Activated CD8-positive, alpha-beta memory T cell treated with anti-CD3 and anti-CD28 coated beads for 48 hours (primary cell): ENCODE measurements at places on chromosomes 4 and X.
A peak's percentile ranks its signal among the peaks of the same experiment; 100 is the strongest.

DNA sequence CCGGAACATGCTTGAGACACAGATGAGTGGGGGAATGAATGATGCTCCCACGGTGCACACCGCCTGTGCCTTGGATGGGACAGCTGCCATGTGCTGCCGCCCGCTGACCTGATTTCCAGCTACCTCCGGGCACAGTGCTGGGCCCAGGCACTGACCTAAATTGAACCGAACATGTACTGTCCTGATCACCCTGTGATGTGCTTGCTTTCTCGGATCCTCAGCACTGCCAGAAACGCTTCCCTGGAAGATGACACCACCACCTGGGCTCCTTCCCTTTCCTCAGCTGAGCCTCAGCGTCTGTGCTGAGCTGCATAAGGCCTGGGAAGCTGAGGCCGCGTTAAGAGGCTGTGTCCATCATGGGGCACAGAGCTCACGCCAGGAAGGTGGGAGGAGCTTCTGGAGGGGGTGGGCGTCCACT is 39.3 kb upstream of the MXD4 start:
- no peak for DNase-seq

DNA sequence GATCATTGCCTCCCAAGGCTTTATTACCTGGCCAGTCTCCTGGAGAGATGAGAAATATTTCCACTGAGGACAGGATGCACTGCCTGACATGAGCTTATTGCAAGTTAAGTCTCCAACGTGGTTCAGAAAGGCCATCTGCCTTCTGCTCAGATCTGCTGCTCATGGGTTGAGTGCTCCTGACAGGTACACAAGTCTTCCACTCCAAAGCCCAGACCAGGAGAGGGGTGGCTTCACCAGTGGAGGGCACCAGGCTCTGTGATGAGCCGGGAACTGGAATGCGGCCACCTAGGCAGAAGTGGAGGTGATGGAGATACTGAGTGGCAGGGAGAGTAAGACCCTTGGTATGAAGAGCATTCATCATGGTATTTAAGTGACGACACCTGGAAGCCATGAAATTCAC is 79.5 kb upstream of the IRF2 start:
- DNase-seq = no peak

GRCh38 chrX:73214426-73215094 is at the start of gene NAP1L2:
TSS of gene NAP1L2 (minus strand) at chrX:73214851. CDS start at chrX:73214492, 359 bp downstream.
- DNase-seq = peak; percentile 2

DNA sequence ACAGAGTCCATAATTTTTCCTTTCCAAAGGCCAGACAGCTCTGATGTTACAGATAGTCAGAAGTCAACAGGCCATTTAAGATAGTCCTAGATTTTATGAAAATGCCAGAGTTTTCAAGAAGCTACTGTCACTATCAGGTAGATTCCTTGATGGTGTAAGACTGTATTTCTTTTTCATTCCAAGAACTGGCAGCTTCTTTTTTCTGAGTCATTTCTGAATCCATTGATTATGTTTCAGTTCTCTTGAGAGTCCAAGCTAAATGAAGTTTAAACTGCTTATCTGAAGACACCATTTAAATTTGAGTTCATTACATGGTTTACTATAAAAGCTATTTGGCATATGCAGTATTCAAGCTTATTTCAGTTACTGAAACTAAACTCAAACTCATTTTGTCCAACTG is 44.6 kb downstream of the RASSF6 start:
- DNase-seq = no peak

DNA sequence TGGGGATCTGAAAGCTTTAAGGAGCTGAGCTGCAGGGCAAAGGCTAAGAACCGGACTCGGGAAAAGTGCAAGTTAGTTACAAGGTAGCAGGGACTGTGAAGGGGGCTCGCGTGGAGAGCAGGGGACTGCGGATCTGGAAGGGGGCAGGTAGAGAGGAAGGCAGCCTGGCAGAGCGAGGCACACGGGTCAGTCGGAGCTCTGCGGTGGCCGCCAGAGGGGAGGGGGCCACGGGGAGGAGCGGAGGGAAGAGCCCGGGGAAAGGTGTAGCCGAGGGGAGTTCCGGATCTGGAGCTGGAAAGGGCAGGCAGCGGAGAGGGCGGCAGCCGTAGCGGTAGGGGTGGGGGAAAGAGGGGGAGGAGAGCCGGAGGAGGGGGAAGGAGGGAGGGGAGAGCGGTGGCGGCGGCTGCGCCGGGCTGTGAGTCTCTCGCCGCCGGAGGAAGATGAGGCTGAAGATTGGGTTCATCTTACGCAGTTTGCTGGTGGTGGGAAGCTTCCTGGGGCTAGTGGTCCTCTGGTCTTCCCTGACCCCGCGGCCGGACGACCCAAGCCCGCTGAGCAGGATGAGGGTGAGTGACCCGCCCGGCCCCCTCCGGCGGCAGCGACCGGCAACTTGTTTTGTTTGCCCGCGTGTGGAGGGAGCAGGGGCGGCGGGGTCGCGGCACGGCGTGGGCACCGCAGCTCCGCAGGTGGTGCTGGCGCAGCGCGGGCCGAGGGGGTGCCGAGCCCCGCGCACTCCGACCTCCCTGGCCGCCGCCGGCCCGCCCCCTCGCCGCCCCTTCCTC is at the start of gene GALNT7:
GALNT7 (plus strand) TSS at position 416 of the 782 bp plus-strand sequence; CDS start at position 441, 25 bp downstream.
- peak; percentile 27 for DNase-seq

DNA sequence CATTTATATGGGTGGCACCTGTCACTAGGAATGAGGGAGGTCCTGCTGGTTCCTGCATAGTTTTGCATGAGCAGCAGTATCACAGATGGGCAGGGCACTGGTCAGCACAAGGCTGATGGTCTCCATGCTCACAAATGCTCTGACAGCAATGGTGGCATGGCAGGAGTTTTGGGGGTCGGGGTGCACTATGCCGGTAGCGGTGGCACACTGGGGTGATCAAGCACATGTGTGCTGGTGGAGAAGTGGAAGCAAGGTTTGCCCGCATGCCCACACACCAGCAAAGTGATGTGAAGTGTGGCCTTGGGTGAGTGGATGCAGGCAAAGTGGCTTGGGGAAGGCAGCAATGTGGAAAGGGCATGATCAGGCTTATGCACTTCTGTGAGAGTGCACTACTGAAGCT is 60.5 kb upstream of the MAGEE1 start:
- no peak for DNase-seq

GRCh38 chr4:5755161-5755560 is 44.2 kb downstream of the EVC start:
- no peak for DNase-seq

DNA sequence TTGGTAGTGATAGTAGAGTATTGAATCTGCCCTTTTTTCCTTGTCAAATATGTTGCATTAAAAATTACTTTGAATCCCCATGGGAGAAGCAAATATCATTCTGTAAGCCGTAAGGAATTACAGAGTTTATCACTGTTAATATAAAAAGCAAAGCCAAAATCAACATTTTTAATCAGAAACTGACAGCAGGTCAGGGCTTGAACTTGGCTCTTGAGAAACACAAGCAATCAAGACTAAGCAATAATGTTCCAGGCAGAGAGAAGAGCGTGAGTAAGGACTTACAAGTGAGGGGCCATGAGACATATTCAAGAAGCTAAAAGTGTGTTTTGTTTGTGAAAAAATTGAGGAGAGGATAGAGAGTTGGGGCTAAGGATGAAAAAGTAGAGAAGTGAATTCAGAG is 68.2 kb downstream of the ARHGAP6 start:
- no peak for DNase-seq

DNA sequence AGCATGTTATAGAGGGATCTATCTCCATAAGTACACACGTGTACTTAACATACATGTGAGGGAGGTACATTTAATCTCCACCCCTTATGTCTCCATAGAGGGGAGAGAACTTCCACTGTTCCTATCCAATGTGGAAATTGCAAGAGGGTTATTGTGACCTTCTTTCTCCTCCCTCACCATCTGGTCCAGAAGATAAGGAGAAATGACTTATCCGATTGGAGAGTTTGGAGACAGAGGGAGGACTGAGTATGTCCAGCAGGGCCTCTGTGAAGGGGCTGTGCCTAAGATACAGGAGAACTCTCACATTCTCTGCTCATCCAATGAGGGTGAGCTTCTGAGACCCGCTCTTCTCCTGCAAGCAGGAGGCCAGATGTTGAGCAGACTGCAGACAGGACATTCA is 113.1 kb downstream of the QDPR start:
- DNase-seq = no peak

GRCh38 chr4:176376032-176376614 is 56.4 kb downstream of the SPCS3 start:
- DNase-seq = no peak
